ENCODE measurements at places on chromosomes 7 and 10. TPM values are rescaled to one million over a fixed set of nuclear protein-coding genes. Genes with fewer than 3 reads are reported as not detected.

The MRLN gene
- not detected for total RNA-seq

The AGAP9 gene
- total RNA-seq: 3.7 TPM

The ACSM6 gene
- not detected for total RNA-seq

The PRSS1 gene
- not detected for total RNA-seq

The VWDE gene
- total RNA-seq: not detected

The AKR1C8 gene
- not detected for total RNA-seq

The OPN4 gene
- total RNA-seq: not detected

The FAM13C gene
- total RNA-seq: 0.54 TPM

The FEZF1 gene
- not detected for total RNA-seq

The PRSS37 gene
- not detected for total RNA-seq

The NACAD gene
- 1.0 TPM for total RNA-seq

The AKR1C2 gene
- total RNA-seq: 13.7 TPM

The RPEL1 gene
- not detected for total RNA-seq

The DBNL gene
- 175 TPM for total RNA-seq

The GIMAP7 gene
- total RNA-seq: not detected

The CYP2E1 gene
- total RNA-seq: not detected

The FZD8 gene
- total RNA-seq: 25.5 TPM

The CHCHD2 gene
- total RNA-seq: 392 TPM

The CREB5 gene
- total RNA-seq: 14.8 TPM

The GIMAP8 gene
- not detected for total RNA-seq

The AS3MT gene
- total RNA-seq: 2.3 TPM

The TACR2 gene
- not detected for total RNA-seq

The TNPO3 gene
- total RNA-seq: 47.2 TPM

The SPDYE9 gene
- total RNA-seq: not detected

The NEUROD6 gene
- total RNA-seq: not detected

The TAS2R3 gene
- not detected for total RNA-seq

The COX19 gene
- total RNA-seq: 5.5 TPM

The TMEM184A gene
- not detected for total RNA-seq

The TRPV6 gene
- not detected for total RNA-seq

The SNCG gene
- total RNA-seq: 1.8 TPM

The LOXL4 gene
- total RNA-seq: 507 TPM

The SLC29A3 gene
- total RNA-seq: 3.0 TPM

The ZMIZ2 gene
- total RNA-seq: 9.7 TPM

The CTNNA3 gene
- total RNA-seq: not detected

The ADIRF gene
- total RNA-seq: 17.6 TPM

The SEC61G gene
- total RNA-seq: 1,194 TPM

The COBL gene
- total RNA-seq: not detected

The EPHB6 gene
- 0.11 TPM for total RNA-seq

The CACNB2 gene
- 0.32 TPM for total RNA-seq

The ZNF425 gene
- 3.8 TPM for total RNA-seq

The HSPA12A gene
- total RNA-seq: 4.8 TPM

The TEX36 gene
- total RNA-seq: not detected

The PROSER2 gene
- 1.4 TPM for total RNA-seq

The FAM25G gene
- total RNA-seq: not detected

The TUBB8 gene
- not detected for total RNA-seq

The MAP3K8 gene
- total RNA-seq: 3.7 TPM

The LRMDA gene
- total RNA-seq: 0.13 TPM

The RNF148 gene
- not detected for total RNA-seq

The NANOS1 gene
- total RNA-seq: under 0.01 TPM

The AMZ1 gene
- total RNA-seq: 4.4 TPM

The CCDC136 gene
- total RNA-seq: 3.8 TPM

The TMEM273 gene
- not detected for total RNA-seq

The MMRN2 gene
- 7.3 TPM for total RNA-seq

The MGMT gene
- 15.7 TPM for total RNA-seq

The FBXL13 gene
- total RNA-seq: 0.43 TPM

The FRG2B gene
- not detected for total RNA-seq

The PAPOLB gene
- total RNA-seq: not detected
